ENCODE measurements at places on chromosomes 2 and 18.

- no peak for DNase-seq
These were observed 150.5 kb upstream of the TWIST2 start for GRCh38 chr2:238697193-238698071.

GRCh38 chr2:235793163-235793752 lies 299.4 kb downstream of the AGAP1 start:
- DNase-seq: peak; percentile 2

GRCh38 chr2:136126021-136126420 lies 8.1 kb upstream of the CXCR4 start:
- no peak for DNase-seq

- peak; percentile 72 for DNase-seq
These were observed 226.0 kb downstream of the FAM210A start for GRCh38 chr18:13500227-13500865.

DNA sequence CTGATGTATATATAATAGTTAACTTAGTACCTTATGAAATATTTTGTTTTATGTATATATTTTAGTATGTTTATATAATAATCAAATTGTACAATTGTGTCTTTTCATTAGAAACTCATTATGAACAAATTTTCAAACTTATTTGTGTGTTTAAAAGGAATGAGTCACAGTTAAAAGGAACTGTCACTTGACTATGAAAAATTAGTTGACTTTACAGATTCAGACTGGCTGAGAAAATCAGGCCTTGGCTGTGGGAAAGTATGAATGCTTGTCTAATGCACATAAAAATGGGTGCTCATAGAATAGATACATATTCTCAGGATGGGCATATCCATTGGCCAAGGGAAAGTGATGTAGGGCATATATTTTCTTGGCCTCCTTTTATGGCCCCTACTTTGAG lies 576.8 kb downstream of the SATB2 start:
- no peak for DNase-seq

- no peak for DNase-seq
These were observed 73.8 kb upstream of the MGAT4A start for GRCh38 chr2:98804736-98805135.

GRCh38 chr2:171004833-171005232 lies 75.8 kb downstream of the GORASP2 start:
- DNase-seq: no peak

DNA sequence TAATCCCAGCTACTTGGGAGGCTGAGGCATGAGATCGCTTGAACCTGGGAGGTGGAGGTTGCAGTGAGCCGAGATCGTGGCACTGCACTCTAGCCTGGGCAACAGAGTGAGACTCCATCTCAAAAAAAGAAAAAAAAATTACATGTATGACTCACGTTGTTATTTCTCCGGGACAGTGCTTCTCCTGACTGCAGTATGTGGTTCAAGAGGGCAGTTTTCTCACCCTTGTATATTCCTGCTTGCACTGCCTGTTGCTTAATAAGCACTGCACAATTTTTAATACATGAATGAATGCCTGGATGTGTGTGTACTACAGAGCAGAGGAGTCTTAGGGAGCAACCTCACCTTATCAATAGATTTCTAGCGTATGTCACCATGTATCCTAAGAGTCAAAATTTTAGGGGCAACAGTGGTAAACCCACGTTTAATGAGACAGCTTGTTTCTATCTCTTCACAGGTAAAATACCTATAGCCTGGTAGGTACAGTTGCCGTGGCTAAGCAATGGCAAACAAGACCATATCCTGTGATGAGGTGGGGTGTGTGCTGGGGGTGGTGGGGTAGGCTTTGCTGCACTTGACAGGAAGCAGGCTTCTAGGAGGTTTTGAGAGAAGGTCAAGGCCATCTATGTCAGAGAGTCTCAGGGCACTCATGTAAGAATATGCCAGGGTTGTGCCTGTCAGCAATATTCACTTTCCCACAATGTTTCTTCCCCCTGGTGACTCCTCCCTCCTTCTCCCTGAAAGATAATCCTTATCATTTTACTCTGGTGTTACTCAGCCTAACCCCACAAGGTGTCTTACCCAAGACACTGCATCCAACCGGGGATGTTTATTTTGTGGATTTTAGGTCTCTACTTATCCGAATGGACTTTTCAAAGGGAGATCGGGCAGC lies 36.9 kb upstream of the MEX3C start:
- DNase-seq: no peak

DNA sequence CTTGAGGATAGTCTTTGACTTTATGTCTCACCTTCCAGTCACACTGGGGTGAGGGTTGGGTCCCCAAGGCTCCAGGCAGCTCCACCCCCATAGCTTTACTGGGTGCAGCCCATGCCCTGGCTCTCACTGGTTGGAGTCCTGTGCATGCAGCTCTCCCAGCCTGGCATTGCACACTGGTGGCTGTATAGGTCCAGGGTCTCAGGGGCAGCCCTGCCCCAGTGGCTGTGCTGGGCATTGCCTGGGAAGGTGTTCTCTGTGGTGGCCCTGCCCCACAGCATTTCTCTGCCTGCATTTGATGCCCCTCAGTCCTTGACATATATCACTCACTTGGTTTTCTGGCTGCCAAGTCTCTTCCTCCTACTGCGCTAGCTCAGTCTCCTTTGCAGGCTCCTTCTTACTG lies 21.2 kb downstream of the MPHOSPH10 start:
- DNase-seq: no peak

DNA sequence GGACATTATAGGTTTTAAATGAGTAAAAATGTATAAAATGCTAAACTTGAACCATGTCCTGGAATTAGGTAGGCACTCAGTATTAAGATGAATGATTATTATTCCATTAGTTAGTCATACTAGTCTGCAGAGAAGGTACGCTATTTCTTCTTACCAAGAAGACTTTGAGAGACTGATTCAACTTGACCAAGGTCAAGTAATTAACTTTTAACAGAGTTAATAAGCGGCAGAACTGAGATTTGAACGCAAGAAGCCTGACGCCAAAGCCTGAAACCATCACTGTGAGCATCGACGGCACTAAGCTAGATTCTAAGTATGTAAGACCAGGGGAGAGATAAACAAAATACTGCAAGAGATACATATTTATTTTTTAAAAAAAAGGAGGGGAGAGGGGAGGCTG lies 2.6 kb downstream of the EVA1A start:
- no peak for DNase-seq

DNA sequence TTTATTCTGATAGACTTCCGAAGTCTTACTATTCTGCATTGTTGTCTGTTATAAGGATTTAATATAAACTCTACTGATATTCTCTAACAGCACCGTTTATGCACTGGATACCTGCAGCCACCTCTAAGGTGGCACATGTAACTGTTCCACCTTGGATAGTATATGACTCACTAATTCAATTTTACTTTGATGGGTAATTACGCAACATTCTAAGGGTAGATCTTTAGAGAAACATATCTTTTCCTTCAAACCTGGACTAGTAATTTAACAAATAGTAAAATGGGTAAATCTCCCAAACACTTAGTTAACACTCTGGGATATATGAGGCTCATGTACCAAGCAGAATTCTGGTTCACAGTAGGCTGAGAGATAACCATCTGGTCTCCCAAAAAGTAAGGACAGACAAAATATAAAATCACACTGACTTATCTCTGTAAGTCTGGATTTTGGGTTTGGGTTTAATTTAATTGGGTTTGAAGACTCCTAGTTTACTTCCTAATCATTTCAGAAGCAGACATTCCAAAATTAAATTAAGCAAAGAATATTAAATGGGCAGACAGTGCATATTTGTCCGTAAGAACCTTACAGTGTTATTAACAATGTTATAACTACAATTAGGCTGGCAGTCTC lies 414.8 kb downstream of the TGIF1 start:
- DNase-seq: no peak

DNA sequence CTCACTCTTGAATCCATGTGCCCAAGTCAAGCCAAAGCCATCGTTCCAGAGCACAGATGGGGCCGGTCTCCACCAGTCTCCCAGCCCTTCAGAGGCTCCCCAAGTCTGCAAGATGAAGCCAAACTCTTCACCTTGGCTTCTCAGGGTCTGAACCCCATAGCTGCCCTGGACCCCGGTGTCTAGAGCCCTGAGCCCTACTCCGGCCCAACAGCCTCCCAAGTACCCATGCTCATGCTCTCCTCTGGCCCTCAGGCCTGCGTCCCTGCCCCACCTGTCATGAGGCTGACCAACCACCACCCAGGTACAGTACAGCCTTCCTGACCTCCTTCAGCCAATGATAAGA lies 46.0 kb downstream of the ZNF516 start:
- DNase-seq: no peak

DNA sequence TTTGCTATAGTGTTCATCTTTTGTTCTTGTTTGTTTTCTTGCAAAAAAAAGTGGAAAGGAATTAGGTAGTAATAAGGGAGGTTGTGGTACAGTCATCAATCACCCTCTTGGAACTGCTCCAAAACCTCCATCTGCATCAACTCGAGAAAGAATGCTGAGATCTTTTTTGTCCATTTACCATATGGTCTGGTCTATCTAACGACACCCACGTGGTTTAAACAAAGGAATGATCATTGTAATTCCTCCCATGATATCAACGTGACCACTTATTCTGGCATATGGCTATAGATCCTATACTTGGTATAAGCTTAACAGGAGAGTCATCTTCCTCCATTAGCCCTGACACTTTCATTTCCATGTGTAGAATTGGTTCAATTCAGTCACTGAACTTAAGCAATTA lies 1025.3 kb upstream of the NXPH2 start:
- no peak for DNase-seq

DNA sequence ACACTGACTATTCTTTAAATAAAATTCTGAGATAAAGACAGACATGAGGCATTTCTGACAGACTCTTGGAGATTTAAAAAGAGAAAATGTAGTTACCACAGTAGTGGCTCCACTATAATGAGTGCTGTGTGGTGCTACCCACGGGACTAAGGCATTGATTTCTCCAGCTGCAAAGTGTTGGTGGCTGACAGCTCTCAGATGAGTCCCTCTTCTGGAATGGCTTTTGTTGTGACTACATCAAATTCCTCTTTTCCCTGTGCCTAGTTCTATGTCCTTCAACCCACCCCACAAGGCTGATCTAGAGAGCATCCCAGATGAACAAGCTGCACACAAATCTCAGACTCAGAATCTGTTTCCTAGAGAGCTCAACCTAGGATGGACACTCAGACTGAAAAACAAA lies 884.8 kb upstream of the ZEB2 start:
- DNase-seq: peak; percentile 6

DNA sequence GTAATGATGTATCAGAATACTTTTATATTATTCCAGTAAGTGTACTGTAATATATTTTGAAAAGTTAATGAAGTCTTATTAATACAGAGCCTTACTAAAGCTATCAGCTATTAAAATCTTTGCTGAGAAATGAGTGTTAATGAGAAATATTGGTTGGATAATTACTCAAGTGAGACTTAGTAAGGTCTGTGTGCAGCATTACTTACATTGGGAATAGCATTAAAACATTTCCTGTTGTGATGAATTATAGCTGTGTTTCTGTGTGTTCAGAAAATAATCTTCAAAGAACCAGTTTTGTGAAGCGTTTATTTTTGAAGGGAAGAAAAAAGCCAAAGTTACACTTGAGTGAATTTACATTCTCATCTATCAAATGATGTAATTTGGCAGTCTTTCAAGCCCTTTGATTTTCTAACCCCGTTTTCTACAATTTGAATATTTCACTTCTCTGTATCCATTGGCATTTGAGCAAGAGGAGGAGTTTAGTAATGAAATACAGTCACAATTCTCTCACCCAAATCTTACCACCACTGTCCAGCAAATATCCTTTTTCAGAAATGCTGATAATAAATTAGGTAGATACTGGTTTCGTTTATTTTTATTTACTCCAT lies 123.5 kb upstream of the BOD1L2 start:
- DNase-seq: no peak

GRCh38 chr2:231489990-231490389 lies 25.7 kb upstream of the NCL start:
- DNase-seq: no peak

- DNase-seq: no peak
These were observed 16.1 kb upstream of the VPS54 start for GRCh38 chr2:64035072-64035942.

GRCh38 chr2:171523088-171524017 lies 1.1 kb downstream of the CYBRD1 start:
- DNase-seq: no peak

DNA sequence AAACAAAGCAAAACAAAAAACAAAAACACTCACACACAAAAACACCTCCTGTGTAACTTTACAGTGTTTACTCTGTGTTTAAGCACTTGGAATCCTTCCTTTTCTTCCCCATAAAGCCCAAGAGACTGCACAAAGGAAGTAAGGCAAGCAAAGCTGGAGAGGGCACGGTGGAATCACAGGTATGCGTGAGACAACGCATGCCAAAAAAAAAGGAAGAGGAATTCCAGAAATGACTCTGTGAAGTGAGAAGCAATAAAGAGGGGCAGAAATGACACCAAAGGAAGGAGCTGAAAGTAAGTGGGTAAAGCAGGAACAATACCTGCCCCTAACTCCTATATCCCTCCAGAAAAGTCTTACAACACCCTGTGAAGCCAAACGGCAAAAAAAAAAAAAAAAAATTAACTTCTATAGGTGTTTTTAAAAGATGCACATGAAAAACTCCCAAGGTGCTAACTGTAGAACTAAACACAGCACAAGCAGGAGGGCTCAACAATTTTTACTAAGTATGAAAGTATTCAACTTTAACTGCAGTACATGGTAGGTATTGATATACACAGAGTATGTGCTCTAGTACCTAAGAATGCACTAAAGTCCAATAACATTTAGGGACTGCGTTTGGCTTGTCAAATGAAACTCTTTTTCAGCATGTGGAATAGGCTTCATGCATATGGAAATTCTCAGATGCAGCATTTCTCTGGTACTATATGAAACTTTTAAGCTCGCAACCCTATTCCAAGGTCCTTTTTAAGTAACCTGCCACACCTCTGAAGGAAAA lies 9.1 kb downstream of the RND3 start:
- no peak for DNase-seq

- no peak for DNase-seq
These were observed 142.5 kb downstream of the OTX1 start for GRCh38 chr2:63192889-63193774.

- DNase-seq: no peak
These were observed 109.0 kb downstream of the STK39 start for GRCh38 chr2:168138374-168138773.

GRCh38 chr2:224561234-224562005 lies 23.7 kb downstream of the CUL3 start:
- no peak for DNase-seq

GRCh38 chr18:49026501-49027373 lies 76.0 kb upstream of the SMAD7 start:
- DNase-seq: no peak

GRCh38 chr2:168713325-168713724 lies 89.1 kb upstream of the NOSTRIN start:
- DNase-seq: no peak

DNA sequence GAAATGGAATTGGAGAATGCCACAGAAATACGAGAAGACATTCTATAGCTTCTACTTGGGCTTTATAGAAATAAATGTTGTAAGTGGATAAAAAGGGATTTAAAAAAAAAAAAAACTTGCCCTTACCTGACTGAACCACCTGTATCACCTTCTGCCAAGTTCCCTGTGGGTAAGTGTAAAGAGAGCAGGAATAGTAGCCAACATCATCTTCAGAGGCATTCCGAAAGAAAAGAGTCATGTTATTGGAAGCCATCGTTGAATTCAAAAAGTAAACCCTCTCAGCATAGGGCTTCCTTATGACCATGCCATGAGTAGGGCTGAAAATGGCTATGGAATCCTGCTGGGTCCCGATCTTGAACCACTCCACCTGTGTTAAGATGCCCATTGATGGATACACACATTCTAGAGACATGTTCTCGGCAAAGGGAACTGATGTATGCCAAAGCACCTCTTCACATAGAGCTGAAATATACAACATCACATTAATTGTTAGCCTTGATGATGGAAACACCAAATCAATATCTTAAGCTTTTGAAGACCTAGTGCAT lies 991 bp downstream of the CD226 start:
- DNase-seq: no peak

- DNase-seq: peak; percentile 88
These were observed 222.5 kb upstream of the COPS8 start for GRCh38 chr2:236862961-236863728.
